ENCODE measurements at places on chromosomes 3 and 15.

- DNase-seq = no peak
Observed at GRCh38 chr3:25567806-25568524, 96.7 kb downstream of the TOP2B start.

DNA sequence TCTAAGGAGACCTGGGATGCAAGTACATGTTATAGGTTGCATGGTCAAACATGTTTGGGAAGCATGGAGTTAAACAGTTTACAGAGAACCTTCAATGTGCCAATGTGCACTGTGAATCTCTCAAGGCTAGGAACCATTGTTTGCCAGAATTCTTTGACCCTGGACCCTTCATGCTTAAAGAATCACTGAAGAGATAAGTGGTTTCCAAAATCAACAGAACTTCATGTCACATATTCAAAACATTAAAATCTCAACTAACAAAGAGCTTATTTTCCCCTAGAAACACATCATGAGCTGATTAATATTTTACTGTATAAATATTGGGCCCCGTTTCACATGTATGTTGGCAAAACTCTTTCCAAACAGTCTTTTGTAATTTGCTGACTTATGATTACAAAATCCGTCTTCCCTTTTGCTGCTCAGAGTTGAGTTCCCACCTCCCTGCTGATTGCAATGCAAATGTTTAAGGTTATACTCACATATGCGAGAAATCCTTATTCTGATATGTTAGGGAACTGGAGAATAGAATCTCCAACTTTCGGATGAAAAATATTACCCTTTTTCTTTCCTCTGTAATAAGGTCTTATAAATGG is 380.2 kb downstream of the DIPK2A start:
- no peak for DNase-seq

- no peak for DNase-seq
Observed at GRCh38 chr15:90386221-90386620, 1.8 kb upstream of the IQGAP1 start.

DNA sequence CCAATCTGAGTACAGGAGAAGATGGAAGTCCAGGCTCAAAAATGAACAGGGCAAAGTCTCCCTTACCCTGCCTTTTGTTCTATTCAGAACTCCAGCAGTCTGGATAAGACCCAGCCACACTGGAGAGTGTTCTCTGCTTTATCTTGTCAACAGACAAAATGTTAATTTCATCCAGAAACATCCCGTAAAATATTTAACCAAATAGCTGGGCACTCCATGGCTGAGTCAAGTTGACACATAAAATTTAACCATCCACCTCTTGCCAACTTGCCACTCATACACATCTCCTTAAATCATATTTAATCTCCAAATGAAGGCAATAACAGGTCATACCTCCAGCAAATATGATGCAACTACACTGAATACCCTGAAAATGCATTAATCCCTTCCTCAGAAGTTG is 33.6 kb downstream of the MKRN3 start:
- no peak for DNase-seq

DNA sequence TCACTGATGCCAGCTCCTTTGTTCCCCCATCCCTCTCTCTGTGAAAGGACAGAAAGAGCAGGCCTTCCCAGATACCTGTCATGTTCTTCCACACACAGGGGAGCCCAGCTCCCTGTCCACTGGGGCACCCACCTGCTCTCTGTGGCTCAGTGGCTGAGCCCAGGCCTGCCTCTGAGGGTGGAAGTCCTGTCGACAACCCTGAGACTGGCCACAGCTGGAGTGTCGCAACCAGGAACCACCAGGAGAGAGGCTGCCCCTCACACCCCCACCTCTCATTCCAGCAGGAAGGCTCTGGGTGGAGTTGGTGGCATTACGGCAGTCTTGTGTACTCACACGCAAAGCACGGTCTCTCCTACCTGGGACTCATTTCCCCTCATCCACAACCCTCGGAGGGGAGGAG is 66.3 kb downstream of the MEGF11 start:
- DNase-seq = no peak
